ENCODE measurements at places on chromosomes 16 and 17.
A peak's percentile ranks its signal among the peaks of the same experiment; 100 is the strongest.

DNA sequence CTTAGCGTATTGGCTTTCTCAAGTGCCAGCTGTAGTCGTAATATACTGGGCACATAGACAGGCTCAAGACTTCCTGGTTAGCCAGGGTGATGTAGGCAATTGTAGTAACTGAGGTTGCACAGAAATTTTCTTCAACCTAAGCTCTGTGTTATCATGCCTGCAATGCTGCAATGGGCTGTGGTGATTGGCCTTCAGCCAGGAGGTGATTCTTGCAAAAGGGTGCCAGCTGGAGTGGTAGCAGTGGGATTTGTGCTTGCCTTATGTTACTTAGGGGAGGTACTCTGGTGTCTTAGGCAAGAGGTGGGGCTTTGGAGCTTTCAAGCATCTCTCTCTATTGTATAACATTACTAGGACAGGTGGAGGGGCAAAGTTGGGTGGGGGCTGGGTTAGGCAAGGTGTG, 495.1 kb downstream of the CDH11 start:
- no peaks in the 10 kb centered on the region for H3K4me1 ChIP-seq
- DNase-seq = no peak
- no peaks in the 10 kb centered on the region for H3K27me3 ChIP-seq
- H3K4me3 ChIP-seq = no peak overlapping the region
- H3K36me3 ChIP-seq = no peaks in the 10 kb centered on the region
- no peak overlapping the region for H3K27ac ChIP-seq

GRCh38 chr17:43515656-43516055, 30.5 kb downstream of the ETV4 start:
- no peak for DNase-seq
- no peak overlapping the region for H3K27ac ChIP-seq
- H3K36me3 ChIP-seq = peaks cover 7% of the 10 kb centered on the region
- H3K4me1 ChIP-seq = no peaks in the 10 kb centered on the region

- no peaks in the 10 kb centered on the region for H3K36me3 ChIP-seq
- no peaks in the 10 kb centered on the region for H3K27me3 ChIP-seq
- no peak for DNase-seq
- no peak overlapping the region for H3K4me3 ChIP-seq
These were observed 1091.0 kb downstream of the CDH8 start for GRCh38 chr16:60945225-60945624.

GRCh38 chr17:75654176-75654575, 12.8 kb downstream of the RECQL5 start:
- no peaks in the 10 kb centered on the region for H3K4me1 ChIP-seq
- H3K4me3 ChIP-seq = no peak overlapping the region
- no peak overlapping the region for H3K27ac ChIP-seq
- no peak for DNase-seq
- no peaks in the 10 kb centered on the region for H3K27me3 ChIP-seq
- H3K36me3 ChIP-seq = no peaks in the 10 kb centered on the region

- no peaks in the 10 kb centered on the region for H3K4me1 ChIP-seq
- no peaks in the 10 kb centered on the region for H3K27me3 ChIP-seq
- no peak overlapping the region for H3K4me3 ChIP-seq
- no peak for DNase-seq
- H3K27ac ChIP-seq = no peak overlapping the region
- H3K36me3 ChIP-seq = peaks cover 41% of the 10 kb centered on the region
These were observed 9.6 kb upstream of the EVPL start for GRCh38 chr17:76036497-76037261.

GRCh38 chr16:67943619-67944504, at the start of gene LCAT:
LCAT (minus strand) TSS chr16:67944120; CDS start chr16:67944101, 19 bp downstream.
- DNase-seq = no peak
- H3K4me3 ChIP-seq = no peak within 1 kb of the TSS
- no peaks in the 10 kb centered on the region for H3K4me1 ChIP-seq
- H3K27me3 ChIP-seq = no peaks in the 10 kb centered on the region
- H3K27ac ChIP-seq = no peak within 1 kb of the TSS

DNA sequence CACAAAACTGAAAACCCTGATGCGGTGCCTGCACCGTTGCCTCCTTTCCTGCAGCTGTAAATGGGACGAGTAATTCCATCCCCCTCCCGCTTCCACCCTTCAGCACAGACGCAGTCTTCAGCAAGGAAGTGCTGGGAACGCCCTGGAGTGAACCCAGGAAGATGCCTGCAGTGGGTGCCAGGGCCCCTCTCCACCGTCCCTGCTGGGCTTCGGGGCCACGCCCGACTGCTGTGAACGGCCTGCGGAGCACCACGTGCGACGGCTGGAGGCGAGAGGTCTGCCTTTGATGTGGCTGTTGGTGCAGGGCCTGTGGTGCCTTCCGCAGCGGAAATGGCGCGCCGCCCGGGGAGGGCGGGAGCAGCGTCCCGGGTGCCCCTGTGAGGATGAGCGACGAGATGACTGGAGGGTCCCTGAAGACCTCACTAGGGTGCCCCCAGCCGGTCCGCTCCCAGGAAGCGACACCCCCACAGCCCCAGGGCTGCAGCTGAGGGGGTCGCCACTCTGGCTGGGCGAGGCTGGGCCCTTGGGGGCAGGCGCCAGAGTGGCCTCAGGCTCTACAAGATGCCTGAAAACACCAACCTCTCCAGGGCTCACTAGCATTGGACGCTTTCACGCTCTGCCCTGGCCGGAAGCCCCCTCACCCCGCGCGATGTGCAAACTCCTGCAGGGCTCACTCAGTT, 749 bp upstream of the MC1R start:
- peaks cover 6% of the 10 kb centered on the region for H3K27me3 ChIP-seq
- peak; percentile 71 for DNase-seq
- peaks cover 25% of the 10 kb centered on the region for H3K4me1 ChIP-seq

DNA sequence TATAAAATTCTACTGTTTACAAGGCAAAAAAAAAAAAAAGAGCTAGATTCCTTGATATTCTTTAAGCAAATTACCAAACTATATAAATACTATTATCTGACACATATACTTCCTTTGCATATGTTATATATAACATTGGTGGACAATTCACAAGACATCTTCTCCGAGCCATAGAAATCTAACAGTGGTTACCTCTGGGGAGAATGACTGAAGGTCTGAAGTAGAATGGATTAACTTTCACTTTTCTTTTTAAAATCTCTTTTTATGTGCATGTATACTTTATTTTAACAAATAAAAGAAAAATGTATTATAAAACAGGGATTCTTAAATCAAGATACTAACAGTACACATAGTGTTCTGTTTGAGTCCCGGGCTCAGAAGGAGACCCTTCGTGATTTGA, 131.0 kb downstream of the MRTFB start:
- no peak overlapping the region for H3K27ac ChIP-seq
- no peaks in the 10 kb centered on the region for H3K36me3 ChIP-seq
- H3K4me1 ChIP-seq = peaks cover 2% of the 10 kb centered on the region
- no peak for DNase-seq

DNA sequence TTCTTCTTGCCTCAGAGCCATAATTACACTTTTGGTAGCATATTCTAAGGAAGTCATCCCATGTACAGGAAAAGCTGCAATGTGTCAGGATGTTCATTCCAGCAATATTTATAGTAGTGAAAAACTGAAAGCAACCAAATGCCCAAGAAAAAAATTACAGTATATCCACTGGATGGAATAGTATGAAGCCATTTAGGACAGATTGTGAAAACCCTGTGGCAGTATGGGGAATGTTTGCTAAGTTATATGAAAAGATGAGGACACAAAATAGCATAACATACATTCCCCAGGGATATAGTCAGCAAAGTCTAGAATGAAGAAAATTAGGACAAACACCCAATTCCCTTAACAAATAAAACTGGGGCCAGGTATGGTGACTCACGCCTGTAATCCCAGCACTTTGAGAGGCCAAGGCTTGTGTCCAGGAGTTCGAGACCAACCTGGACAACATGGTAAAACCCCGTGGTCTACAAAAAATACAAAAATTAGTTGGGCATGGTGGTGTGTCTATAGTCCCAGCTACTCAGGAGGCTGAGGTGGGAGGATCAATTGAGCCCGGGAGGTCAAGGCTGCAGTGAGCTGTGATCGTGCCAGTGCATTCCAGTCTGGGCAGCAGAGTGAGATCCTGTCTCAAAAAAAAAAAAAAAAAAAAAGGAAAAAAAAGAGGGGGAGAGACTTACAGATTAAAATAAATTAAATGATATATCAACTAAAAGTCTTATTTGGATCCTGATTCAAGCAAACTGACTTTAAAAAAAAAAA, 2.3 kb downstream of the LRRC3C start:
- no peak for DNase-seq
- no peak overlapping the region for H3K27ac ChIP-seq

DNA sequence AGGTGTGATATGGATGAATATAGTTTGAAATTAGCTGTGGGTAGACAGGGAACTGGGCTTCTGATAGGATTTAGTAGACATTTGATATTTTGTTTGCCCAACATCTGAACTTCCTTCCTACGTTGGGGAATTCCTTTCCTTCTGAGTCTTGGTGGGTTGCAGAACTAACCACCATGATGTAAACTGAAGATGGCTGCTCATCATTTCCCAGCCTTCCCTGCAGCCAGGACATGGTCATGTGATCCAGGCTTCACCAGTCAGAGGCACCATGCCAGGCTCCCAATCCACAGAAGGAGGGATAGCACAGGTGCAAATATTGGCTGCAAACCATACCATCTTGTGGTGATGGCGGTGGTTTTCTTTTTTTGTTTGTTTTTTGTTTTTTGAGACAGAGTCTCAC, 57.4 kb downstream of the EMP2 start:
- no peaks in the 10 kb centered on the region for H3K4me1 ChIP-seq
- no peaks in the 10 kb centered on the region for H3K36me3 ChIP-seq
- H3K27ac ChIP-seq = no peak overlapping the region
- H3K4me3 ChIP-seq = no peak overlapping the region
- DNase-seq = no peak
- H3K27me3 ChIP-seq = no peaks in the 10 kb centered on the region

GRCh38 chr17:58325289-58325726, 3.3 kb downstream of the TSPOAP1 start:
- H3K36me3 ChIP-seq = peaks cover 2% of the 10 kb centered on the region
- H3K27ac ChIP-seq = no peak overlapping the region
- no peaks in the 10 kb centered on the region for H3K27me3 ChIP-seq
- H3K4me1 ChIP-seq = peaks cover 13% of the 10 kb centered on the region

DNA sequence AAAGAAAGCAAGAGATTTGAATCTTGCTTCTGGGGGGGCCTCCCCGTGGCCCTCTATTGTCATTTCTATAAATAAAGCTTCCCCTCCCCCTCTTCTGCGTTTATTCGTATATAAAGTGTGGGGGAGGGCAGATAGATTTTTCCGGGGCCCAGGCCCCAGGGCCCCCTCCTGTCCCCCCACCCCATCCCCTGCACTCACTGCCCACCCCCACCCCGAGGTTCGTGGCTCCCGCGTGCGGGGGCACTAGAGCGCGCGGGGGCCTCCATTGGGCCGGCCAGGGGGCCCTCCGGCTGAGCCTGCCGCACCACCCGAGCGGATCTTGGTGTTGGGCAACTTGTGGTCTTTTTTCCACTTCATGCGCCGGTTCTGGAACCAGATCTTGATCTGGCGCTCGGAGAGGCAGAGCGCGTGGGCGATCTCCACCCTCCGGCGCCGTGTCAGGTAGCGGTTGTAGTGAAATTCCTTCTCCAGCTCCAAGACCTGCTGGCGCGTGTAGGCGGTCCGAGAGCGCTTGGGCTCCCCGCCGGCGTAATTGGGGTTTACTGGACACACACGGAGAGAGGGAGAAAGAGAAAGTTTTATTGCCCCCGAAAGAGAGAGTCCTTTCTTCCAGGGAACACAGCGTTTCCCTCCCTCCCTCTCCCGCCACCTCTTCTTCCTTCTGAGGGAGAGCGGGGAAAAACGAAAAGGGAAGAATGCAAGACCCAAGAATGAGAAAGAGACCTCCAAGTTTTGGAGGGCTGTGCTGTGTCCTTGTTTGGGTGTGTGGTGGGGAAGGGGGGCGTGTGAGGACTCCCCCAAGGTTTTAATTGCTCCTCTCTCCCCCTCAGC, 1.5 kb downstream of the HOXB4 start:
- no peak overlapping the region for H3K27ac ChIP-seq
- peaks cover 15% of the 10 kb centered on the region for H3K4me1 ChIP-seq
- H3K36me3 ChIP-seq = no peaks in the 10 kb centered on the region
- H3K27me3 ChIP-seq = peaks cover 31% of the 10 kb centered on the region
- DNase-seq = no peak

- H3K27me3 ChIP-seq = no peaks in the 10 kb centered on the region
- peak overlapping the region; percentile 19 for H3K4me3 ChIP-seq
- H3K36me3 ChIP-seq = no peaks in the 10 kb centered on the region
- H3K4me1 ChIP-seq = peaks cover 69% of the 10 kb centered on the region
- no peak for DNase-seq
These were observed 18.5 kb upstream of the SLC35G3 start for GRCh38 chr17:35212668-35213067.

DNA sequence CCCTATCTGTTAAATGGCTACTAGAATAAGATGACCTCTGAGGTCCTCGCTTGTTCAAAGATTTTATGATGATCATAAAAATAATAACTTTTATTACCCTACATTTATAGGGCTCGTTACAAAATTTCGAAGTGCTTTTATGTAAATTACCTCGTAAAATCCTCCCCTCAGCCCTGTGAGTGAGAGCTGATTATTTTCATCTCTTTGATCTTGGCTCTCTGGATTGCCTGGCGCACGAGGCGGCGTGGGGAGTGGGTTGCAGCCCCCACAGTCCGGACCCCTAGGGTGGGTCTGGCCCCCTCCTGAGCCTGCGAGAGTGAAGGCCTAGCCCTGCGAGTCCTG, 1.6 kb downstream of the SDK2 start:
- no peak overlapping the region for H3K27ac ChIP-seq
- H3K4me3 ChIP-seq = peak overlapping the region; percentile 47
- no peaks in the 10 kb centered on the region for H3K27me3 ChIP-seq
- no peaks in the 10 kb centered on the region for H3K36me3 ChIP-seq

DNA sequence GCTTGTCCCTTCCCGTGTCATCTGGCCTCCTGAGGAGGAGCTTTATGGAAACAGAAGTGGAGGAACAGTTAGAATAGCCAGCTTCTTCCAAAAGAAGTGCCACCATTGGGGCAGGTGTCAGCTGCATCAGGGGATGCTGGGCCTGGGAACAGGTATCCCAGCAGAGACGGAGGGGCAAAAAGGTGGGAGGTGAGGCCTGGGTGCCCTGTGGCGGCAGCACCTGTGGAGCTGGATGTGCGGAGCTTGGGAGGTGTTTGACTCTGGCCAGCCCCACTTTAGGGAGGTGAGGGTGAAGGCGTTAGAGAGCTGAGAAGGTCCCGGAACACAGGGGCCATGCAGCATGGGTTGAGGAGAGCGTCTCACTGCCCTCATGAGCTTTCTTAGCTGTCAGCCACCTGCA, 5.2 kb downstream of the SMCR8 start:
- H3K36me3 ChIP-seq = no peaks in the 10 kb centered on the region
- no peak overlapping the region for H3K27ac ChIP-seq
- H3K4me3 ChIP-seq = no peak overlapping the region
- H3K27me3 ChIP-seq = no peaks in the 10 kb centered on the region

- no peak overlapping the region for H3K4me3 ChIP-seq
- H3K27ac ChIP-seq = no peak overlapping the region
- DNase-seq = no peak
- peaks cover 65% of the 10 kb centered on the region for H3K36me3 ChIP-seq
- H3K4me1 ChIP-seq = no peaks in the 10 kb centered on the region
These were observed 4.2 kb downstream of the HSPB9 start for GRCh38 chr17:42126836-42127235.

GRCh38 chr17:76063875-76064546, 8.3 kb downstream of the SRP68 start:
- peak overlapping the region; percentile 52 for H3K27ac ChIP-seq
- no peaks in the 10 kb centered on the region for H3K27me3 ChIP-seq
- no peak overlapping the region for H3K4me3 ChIP-seq
- DNase-seq = no peak

Measured in naive thymus-derived CD4-positive, alpha-beta T cell (primary cell).